ENCODE measurements at places on chromosomes 2 and 18.

GRCh38 chr18:657311-658000 is at the start of gene TYMS:
TYMS (plus strand) TSS chr18:657653; CDS start chr18:657743, 90 bp downstream.
- peak within 1 kb of the TSS; percentile 71 for H3K4me3 ChIP-seq
- H3K4me1 ChIP-seq, result peaks cover 5% of the 10 kb centered on the region
- H3K27me3 ChIP-seq, result no peaks in the 10 kb centered on the region
- peak within 1 kb of the TSS; percentile 4 for H3K27ac ChIP-seq

- H3K27ac ChIP-seq, result no peak overlapping the region
- DNase-seq, result no peak
- no peaks in the 10 kb centered on the region for H3K27me3 ChIP-seq
These were observed 17.1 kb upstream of the OSBPL6 start for GRCh38 chr2:178177066-178177679.

DNA sequence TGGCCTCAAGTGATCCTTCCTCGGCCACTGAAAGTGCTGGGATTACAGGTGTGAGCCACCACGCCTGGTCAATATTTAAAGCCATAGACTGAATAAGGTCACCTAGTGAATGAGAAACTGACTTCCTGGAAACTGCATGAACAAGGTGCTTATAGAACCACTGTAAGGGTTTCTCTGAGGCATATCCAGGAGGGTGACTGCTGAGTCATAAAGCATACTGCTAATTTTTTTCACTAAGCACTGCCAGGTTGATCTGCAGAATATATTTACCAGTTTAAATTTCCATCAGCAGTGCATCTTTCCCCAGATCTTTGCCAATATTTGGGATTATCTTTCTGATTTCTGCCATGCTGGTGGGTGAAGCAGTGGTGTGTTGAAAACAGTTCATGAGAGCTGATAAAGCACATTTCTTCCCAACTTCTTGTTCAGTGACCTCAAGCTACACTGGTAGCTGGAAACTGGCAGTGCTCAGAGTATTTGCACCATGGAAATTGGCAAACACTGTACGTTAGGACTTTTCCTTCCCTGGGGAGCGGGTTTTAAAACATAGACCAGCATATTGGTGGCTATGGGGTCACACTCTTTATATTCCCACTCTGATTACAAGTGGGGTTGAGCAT is 4.2 kb upstream of the CLIP4 start:
- H3K4me1 ChIP-seq, result peaks cover 14% of the 10 kb centered on the region
- no peaks in the 10 kb centered on the region for H3K36me3 ChIP-seq
- H3K27ac ChIP-seq, result no peak overlapping the region
- H3K4me3 ChIP-seq, result no peak overlapping the region
- H3K27me3 ChIP-seq, result no peaks in the 10 kb centered on the region

DNA sequence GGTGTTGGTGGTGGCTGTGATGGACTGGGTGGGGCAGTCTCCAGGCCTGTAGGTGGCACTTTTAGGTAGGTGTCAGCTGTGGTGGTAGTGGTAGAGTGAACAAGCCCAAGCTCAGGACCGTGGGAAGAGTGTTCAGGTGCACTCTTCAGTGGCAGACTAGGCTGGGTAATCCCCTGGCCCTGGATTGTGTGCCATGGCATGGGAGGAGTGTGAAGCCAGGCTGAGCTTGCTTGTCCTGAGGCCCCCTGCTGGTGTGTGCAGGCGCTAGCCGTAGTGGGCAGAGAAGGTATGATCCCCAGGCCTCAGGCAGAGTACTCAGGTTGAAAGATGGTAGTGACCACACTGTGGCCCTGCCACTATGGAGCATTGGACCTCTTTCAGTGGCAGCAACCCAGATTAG is 850.3 kb downstream of the DSC3 start:
- H3K27ac ChIP-seq, result no peak overlapping the region
- no peaks in the 10 kb centered on the region for H3K4me1 ChIP-seq
- no peak for DNase-seq
- no peaks in the 10 kb centered on the region for H3K27me3 ChIP-seq
- no peak overlapping the region for H3K4me3 ChIP-seq
